Naive thymus-derived CD8-positive, alpha-beta T cell (primary cell): ENCODE measurements at places on chromosomes 4 and X.

- DNase-seq = no peak
- H3K27ac ChIP-seq = no peak overlapping the region
- H3K27me3 ChIP-seq = peaks cover 65% of the 10 kb centered on the region
- H3K4me1 ChIP-seq = no peaks in the 10 kb centered on the region
Measured at GRCh38 chr4:13640149-13640940, 12.8 kb upstream of the BOD1L1 start.

GRCh38 chr4:142960867-142961644 is 115.0 kb upstream of the INPP4B start:
- no peak for DNase-seq
- H3K36me3 ChIP-seq = no peaks in the 10 kb centered on the region
- H3K4me1 ChIP-seq = peaks cover 8% of the 10 kb centered on the region
- no peaks in the 10 kb centered on the region for H3K27me3 ChIP-seq
- no peak overlapping the region for H3K27ac ChIP-seq

DNA sequence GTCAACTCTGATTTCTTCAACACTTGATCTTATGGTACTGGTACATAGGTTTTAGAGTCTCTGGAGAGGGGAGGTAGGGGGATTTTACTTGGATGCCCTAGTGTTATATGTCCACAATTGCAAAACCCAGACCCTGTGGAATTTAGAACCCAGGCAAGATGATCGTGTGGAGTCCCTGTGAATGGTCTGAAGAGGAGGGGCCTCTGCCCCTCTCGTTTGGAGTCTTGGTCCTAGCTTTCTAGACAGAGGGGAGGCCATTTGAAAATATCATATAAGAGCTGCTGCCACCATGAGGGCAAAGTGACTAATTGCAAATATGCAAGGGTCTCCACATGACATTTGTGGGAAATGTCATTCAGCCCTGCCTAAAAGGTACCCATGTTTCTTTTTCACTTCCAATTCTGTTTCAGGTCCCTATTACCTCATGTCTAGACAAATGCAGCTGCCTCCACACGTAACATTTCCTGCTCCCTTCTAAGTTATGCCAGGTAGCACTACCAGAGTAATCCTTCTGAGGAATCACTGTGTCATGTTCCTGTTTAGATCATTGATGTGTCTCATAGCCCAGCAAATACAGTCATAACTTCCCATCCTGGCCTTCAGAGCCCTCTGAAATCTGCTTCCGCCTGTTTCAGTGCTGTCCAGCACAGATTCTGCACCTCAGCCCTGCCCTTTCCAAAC is 126.8 kb downstream of the KLHL8 start:
- no peak overlapping the region for H3K4me3 ChIP-seq
- peaks cover 13% of the 10 kb centered on the region for H3K4me1 ChIP-seq
- DNase-seq = peak; percentile 9
- H3K27ac ChIP-seq = peak overlapping the region; percentile 52

GRCh38 chrX:22399437-22400192 is 126.9 kb downstream of the CBLL2 start:
- H3K4me1 ChIP-seq = no peaks in the 10 kb centered on the region
- no peak overlapping the region for H3K27ac ChIP-seq
- H3K27me3 ChIP-seq = no peaks in the 10 kb centered on the region
- no peaks in the 10 kb centered on the region for H3K36me3 ChIP-seq
- no peak overlapping the region for H3K4me3 ChIP-seq
- no peak for DNase-seq

DNA sequence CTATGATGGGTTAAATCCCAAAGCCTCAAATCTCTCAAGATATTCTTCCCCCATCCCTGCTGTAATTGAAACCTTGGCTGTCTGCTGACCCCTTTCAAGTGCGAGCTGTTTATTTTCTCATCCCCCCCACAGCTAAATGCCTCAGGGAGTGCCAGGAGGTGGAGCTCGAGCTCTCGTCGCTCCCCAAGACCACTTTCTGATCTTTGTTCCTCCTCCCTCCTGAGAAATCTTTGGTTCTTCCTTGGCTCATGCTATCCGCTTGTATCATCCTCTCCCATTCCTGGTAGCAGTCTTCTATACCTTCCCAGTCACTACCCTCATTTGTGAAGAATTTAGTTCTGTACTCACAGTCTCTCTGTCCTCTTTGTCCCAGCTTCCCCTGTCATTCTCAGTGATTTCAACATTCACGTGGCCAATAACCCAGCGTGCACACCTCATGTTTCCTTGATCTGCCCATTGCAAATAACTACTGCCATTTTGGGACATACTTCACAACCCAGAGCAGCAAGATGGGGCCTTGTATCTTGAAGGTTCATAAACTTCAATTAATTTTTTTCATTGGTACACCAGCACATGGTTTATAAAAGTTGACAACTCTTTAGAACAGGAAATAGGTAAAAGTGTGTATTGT is 9.2 kb upstream of the SLC25A43 start:
- no peak overlapping the region for H3K4me3 ChIP-seq
- no peaks in the 10 kb centered on the region for H3K36me3 ChIP-seq
- no peaks in the 10 kb centered on the region for H3K4me1 ChIP-seq
- no peak overlapping the region for H3K27ac ChIP-seq
- H3K27me3 ChIP-seq = no peaks in the 10 kb centered on the region
- no peak for DNase-seq

DNA sequence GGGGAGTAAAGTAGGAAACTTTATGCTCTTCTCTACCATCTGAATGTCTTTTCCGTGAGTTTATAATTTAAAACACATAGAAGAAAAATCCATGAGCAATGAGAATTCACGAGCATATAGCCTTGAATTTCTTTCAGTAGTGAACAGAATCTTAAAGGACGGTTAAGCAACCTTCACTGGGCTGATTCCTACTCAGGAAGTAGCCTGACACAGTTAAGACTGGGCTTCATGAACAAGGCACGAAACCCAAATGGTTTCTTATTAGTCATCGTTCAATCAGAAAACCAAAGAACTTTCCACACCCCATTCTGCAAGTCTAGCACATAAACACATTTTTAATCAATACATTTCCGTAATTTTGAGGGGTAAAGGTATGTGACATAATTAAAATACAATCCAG is 95.8 kb downstream of the SH3KBP1 start:
- peak overlapping the region; percentile 63 for H3K4me3 ChIP-seq
- no peak for DNase-seq
- peak overlapping the region; percentile 74 for H3K27ac ChIP-seq

DNA sequence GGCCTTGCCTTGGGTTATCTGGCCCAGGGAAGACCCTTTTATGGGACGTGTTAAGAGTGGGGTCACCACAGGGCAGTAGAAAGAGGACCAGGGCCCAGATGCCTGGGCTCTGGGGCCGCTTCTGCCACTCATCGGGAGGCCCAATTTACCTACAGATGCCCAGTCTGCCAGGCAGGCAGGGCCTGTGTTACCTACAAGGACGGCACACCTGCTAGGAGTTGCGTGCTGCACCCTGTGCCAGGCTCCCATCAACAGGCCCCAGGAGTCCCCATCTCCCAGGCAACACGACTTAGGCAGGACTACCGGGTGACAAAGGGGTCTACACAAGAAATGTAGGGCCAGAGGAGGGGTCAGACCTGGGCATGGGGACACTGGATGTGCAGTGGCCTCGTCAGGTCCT is 34.6 kb downstream of the WDR1 start:
- peak overlapping the region; percentile 28 for H3K27ac ChIP-seq
- no peaks in the 10 kb centered on the region for H3K27me3 ChIP-seq
- H3K4me3 ChIP-seq = no peak overlapping the region
- peaks cover under 1% of the 10 kb centered on the region for H3K4me1 ChIP-seq

DNA sequence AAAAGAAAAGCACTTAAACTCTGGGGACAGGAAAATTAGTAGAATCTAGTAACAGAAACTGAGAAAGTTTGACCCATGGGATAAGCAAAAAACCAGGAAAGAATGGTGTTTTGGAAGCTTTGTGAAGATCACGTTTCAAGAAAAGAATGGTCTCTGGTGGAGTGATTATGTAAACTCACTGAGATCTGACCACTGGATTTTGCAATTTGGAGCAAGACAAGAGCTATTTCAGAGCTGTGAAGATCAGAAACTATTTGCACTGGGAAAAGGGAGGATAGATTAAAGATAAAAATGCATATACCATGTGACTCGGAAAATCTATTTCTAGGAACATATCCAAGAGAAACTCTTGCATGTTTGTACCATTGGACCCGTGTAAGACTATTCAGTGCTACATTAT is 4.3 kb downstream of the TMPRSS11D start:
- H3K27ac ChIP-seq = no peak overlapping the region
- H3K27me3 ChIP-seq = peaks cover 3% of the 10 kb centered on the region

DNA sequence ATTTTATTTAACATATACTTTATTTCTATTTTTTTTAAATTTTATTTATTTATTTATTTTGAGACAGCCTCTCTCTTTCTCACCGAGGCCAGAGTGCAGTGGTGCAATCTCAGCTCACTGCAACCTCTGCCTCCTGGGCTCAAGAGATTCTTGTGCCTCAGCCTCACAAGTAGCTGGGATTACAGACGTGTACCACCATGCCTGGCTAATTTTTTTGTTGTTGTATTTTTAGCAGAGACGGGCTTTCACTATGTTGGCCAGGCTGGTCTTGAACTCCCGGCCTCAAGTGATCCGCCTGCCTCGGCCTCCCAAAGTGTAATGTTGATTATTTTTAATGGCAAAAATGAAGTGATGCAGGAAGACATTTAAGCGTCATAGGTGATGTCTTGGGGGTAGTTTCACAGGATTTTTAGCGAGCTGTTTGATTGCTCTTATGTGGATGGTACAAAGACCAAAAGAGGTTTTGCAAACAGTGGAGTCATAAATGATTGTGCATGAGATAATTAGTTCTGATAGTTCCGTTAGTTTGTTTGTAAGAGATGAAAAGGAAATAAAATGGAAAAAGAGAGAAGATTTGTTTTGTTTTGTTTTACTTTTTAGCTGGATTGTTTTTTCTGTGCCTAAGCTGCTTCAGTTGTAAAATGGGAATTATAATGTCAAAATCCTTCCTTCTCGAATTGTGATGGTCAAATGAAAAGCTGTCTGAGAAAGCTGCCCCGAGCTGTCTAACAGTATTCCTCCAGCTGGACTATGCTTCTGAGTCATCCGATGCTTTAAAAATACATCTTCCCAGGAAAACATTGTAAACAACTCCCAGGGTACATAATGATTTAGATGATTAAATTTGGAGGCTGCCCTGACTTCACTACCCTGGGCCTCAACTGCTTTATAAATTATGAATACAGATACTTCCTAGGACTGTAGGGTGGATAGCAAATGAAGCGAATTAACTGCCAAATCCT is 14.7 kb downstream of the RHOH start:
- no peaks in the 10 kb centered on the region for H3K27me3 ChIP-seq
- H3K4me1 ChIP-seq = peaks cover 87% of the 10 kb centered on the region
- no peak for DNase-seq
- H3K27ac ChIP-seq = peak overlapping the region; percentile 96
- peaks cover 41% of the 10 kb centered on the region for H3K36me3 ChIP-seq
- peak overlapping the region; percentile 83 for H3K4me3 ChIP-seq

DNA sequence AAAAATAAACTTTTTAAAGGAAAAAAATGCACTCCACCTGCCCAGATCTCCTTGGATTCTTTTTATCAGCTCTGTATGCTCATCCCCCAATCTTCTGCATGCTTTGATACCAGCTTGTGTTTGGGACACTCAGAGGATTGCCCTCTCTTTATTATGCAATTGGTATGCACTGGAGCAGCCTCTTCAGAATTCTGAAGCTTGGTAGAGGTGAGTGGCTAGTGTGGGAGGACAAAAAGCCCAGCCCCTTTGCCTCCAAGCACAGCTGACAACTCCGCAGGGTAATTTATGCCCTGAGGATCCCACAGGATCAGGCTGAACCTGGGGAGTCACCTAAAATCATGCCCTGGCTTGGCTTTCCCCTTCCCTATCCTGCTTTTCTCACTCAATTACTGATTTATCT is 16.7 kb downstream of the IL21 start:
- no peak for DNase-seq
- H3K36me3 ChIP-seq = no peaks in the 10 kb centered on the region
- H3K27me3 ChIP-seq = peaks cover 25% of the 10 kb centered on the region
- no peak overlapping the region for H3K27ac ChIP-seq
- no peaks in the 10 kb centered on the region for H3K4me1 ChIP-seq
- no peak overlapping the region for H3K4me3 ChIP-seq

DNA sequence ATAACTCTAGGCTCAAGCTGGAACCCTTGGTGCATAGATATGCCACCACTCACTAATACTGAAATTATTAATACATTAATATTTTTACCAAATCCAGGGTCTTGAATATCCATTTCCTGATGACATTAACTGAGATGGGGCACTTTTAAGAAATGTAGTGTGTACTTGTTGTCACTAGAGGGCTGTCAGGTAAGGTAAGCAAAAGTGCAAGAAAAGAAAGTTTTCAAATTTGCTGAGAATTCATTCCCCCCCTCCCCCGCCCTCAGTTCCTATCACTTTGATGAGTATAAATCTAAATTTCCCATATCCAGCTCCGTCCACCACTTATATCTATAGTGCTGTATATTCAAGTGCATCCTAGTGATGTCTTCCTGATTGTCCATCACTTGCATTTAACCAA is 20.5 kb upstream of the WDR44 start:
- no peaks in the 10 kb centered on the region for H3K4me1 ChIP-seq
- no peaks in the 10 kb centered on the region for H3K27me3 ChIP-seq
- no peak for DNase-seq
- H3K27ac ChIP-seq = no peak overlapping the region
- no peak overlapping the region for H3K4me3 ChIP-seq
- no peaks in the 10 kb centered on the region for H3K36me3 ChIP-seq

DNA sequence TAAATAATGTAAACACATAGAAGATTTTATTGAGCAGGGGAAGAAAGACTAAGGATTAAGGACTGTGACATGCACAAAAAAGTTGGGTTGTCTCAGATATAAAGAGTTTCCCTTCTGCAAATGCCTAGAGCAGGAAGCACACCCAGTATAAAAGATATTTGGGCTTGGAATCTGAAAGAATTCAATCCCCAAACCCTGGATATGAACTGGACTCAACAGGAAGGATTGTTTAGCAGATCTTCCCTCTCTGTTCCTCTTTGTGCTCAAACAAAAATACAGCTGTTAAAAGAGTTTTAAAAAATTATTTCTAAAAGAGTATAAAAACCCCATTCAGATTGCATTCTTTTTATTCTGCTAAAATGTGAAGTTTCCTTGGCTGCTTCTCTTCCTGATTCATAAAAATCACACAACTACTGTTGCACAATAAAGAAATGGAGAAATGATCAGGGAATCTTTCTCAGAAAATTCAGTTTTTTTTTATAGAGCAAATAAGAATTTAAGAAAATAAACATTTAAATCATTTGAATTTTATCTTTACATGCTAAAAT is 71.4 kb downstream of the PDLIM5 start:
- no peak overlapping the region for H3K4me3 ChIP-seq
- no peak for DNase-seq
- H3K27ac ChIP-seq = no peak overlapping the region
- peaks cover 16% of the 10 kb centered on the region for H3K36me3 ChIP-seq
- peaks cover 14% of the 10 kb centered on the region for H3K4me1 ChIP-seq
- no peaks in the 10 kb centered on the region for H3K27me3 ChIP-seq

DNA sequence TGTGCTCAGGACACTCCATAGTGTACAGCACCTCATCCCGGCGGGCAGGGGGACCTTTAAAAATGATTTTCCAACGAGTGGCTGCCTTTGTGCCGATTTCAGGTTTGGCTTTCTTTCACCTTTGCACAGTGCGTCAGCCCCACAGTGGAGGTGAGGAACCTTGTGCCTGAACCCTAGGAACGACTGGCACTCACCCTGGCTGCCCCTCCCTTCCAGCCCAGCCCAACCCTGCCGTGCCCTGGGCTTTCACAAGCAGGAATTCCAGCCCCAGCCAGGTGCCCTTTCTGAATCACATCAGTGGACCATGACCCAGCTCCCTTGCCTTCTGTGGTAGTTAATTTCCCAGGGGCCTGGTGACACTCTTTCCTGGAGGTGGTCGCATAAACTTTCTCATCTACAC is 1.3 kb downstream of the TMEM164 start:
- no peak for DNase-seq
- H3K27ac ChIP-seq = no peak overlapping the region
- H3K36me3 ChIP-seq = no peaks in the 10 kb centered on the region
